CD4-positive, alpha-beta T cell treated with Interleukin-10 for 1 hour (primary cell): ENCODE measurements at places on chromosomes 12 and 14.

DNA sequence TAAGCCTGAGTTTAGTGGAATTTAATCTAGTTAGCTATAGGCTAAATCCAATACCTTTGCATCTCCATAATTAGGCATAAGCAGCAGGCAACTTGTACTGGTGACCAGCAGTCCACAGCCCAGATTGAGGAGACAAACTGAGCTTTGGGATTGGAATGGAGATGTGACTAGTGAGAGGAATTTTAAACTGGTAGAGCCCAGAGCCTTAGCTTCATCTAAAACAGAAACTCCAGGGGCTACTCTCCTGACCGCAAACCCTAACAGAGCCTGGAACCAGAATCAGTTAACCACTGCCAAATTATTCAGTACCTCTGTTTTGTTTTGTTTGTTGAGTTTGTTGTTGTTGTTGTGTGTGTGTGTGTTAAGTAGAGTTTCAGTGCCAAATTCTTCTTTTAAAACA lies 53.2 kb downstream of the TSPAN19 start:
- no peak for DNase-seq

GRCh38 chr14:73768107-73768506 lies 53.9 kb upstream of the PNMA1 start:
- DNase-seq: no peak

GRCh38 chr12:15710860-15711510 lies 78.2 kb downstream of the EPS8 start:
- DNase-seq: no peak

DNA sequence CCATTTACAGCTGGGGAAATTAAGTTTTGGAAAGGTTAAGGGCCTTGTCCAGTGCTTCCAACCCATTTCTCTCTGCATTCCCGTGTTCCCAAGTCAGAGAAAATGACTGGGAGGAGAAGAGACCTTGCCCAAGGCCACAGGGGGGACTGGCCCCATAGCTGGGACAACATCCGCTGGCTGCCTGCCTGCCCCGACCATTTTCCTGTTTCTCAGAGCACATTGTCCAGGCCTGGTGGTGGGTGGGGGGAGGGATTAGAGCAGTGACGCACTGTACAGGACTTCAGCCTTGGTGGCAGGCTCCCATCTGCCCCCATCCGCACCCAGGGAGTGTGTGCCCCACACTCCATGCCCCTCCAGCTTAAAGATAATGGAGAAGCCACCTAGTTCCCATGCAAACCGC lies 27.7 kb downstream of the DIO3 start:
- DNase-seq: no peak

DNA sequence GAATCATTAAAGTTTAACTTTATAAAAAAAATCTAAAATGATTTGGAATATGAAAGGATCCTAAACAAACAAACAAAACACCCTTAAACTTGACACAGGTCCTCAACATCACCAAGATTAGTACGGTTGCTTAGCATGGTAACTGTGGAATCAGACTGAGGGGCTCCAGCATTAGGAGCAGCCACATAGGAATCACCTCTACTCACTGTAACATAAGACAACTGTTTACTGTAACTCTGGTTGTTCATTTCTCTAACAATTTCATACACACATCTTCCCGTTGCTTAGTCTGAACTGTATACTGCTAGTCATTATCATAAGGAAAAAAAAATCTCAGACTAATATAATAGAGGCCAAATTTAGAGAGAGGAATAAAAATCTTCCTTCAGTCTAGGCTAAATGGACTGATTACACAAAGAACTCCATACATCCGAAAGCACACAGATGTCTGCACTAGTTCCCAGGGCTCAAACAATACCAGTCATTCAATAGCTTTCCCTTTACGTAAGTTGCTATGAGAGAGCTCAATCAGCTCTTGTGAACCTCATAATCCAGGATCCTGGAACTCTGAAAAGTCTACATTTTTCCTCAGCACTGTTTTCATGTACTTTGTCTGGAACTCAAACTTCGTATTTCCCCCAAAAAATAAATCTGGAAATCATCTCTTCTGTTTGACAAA lies 26.0 kb downstream of the LRP6 start:
- DNase-seq: no peak

GRCh38 chr14:60197629-60198303 lies 32.6 kb upstream of the DHRS7 start:
- DNase-seq: no peak

- no peak for DNase-seq
Measured at GRCh38 chr14:80965037-80965436, 9.6 kb downstream of the TSHR start.

- DNase-seq: no peak
Measured at GRCh38 chr12:116323406-116324386, 46.2 kb upstream of the MED13L start.

GRCh38 chr12:32033406-32033805 lies 73.2 kb upstream of the BICD1 start:
- no peak for DNase-seq

DNA sequence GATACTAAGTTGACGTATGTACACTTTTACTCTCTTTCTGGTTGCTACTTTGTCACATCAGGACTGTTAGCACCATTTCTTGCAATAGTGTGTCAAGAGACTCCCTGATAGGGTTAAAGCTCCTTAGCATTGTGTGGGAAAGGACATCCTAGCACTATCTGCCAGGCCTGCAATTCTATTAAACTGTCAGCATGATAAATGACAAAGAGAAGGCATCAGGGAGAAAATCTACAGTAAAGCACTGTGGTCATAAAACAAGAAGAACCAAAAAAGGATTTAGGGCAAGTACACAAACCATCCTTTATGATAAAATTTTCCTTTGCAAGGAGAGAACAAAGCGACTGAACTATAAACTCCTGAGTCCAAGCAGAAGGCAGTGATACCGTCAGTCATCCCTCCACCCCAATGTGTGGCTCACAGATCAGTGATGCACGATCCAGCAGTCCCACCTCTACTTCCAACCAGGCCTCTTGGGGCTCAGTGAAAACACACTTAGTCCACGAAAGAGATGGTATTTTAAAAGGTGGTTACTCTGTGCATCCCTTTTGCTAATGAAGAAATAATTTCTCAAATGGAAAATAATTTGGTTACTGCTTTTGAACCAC lies 31.4 kb upstream of the SLC35F4 start:
- DNase-seq: no peak

DNA sequence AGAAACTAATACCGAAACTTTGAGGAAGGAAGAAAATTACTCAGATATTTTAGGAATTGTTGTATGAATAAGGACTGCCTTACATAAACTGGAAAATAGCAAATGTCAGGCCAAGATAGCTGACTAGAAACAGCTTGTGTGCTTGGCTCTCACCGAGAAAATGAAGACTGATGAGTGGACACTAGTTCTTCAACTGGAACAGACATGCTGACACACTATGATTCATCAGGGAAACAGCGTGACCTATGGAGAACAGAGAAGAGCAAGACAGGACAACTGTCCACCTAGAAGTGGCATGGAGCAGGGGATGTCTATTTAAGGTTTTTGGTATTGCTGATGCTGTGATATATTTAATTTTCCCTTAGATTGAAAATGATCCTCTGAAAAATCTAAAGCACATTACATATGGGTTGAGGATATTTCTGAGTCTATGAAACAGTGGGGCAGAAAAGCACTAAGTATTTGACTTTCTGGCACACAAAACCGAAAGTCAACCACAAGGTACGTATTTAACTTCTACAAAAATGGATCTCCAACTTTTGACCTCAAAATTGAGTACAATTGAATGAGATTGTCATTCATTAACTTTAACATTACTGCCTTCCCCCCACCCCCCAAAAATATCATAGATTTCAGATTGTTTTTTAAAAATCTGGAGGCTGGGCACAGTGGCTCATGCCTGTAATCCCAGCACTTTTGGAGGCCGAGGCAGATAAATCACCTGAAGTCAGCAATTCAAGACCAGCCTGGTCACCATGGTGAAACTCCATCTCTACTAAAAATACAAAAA lies 863.2 kb downstream of the LRFN5 start:
- DNase-seq: no peak

DNA sequence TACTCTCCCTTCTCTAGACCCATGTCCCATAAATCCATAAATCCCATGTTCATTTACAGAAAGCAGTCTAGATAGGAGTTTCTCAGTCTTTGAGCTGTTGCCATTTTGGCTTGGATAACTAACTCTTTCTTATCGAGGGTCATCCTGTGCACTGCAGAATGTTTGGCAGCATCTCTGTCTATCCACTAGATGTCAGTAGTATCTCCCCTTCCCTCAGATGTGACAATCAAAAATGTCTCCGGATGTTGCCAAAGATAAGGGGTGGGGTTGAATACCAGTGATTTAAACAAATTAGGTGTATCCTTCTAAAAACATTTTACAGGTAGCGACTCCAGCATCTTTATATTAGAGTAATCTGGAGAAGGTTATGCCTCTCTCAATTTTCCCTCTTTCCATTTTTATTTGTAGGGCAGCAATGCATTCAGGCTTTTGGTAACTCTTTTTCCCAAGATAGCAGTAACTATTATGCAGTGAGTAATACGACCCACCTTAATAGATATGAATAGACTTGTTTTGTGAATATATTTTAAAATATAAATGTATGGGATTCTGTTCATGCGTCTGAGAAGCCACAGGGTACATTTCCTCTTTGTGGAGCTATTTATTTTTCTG lies 100.7 kb downstream of the LRRK2 start:
- DNase-seq: peak; percentile 23

GRCh38 chr14:105168496-105168978 lies at the start of gene JAG2:
JAG2 (minus strand) TSS chr14:105168776; CDS start chr14:105168420, 356 bp downstream.
- peak; percentile 64 for DNase-seq

DNA sequence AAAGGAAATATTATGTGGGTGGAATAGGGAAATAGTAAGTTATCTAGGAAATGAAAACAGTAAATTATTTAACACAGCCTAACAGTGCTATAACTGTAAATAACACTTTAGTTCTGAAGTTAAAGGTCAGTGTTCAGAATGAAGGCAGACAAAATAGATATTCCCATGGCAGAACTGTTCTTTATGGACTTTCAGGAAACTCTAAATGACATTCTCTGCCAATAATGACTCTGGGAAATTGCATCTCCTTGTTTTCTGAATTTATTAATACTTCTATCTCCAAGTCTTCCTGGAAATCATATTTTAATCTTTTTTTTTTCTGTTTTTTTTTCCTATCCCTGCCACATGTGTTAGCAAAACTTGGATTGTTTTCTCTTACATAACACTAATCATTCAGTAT lies 101.4 kb downstream of the PDE3A start:
- DNase-seq: no peak

DNA sequence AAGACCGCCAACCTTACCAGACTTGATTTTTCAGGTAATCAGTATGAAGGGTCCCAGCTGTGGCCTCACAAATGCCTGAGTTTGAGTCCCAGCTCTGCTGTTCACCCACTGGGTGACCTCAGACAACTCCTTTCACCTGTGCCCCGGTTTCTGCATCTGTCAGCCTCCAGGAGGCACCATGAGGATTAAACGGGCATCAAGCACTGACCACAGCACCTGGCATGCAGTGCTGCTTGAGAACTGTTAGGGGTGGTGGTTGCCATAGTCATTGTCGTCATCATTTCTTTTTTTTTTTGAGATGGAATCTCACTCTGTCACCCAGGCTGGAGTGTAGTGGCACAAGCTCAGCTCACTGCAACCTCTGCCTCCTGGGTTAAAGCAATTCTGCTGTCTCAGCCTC lies 57.9 kb downstream of the PHETA1 start:
- no peak for DNase-seq

GRCh38 chr12:14471497-14471896 lies 96.2 kb downstream of the PLBD1 start:
- DNase-seq: no peak
